ENCODE measurements at places on chromosomes 5 and 9.

- no peak for DNase-seq
Measured at GRCh38 chr9:128422783-128423150, 2.1 kb downstream of the CERCAM start.

GRCh38 chr9:87529671-87530070 lies 32.0 kb downstream of the DAPK1 start:
- DNase-seq = no peak

DNA sequence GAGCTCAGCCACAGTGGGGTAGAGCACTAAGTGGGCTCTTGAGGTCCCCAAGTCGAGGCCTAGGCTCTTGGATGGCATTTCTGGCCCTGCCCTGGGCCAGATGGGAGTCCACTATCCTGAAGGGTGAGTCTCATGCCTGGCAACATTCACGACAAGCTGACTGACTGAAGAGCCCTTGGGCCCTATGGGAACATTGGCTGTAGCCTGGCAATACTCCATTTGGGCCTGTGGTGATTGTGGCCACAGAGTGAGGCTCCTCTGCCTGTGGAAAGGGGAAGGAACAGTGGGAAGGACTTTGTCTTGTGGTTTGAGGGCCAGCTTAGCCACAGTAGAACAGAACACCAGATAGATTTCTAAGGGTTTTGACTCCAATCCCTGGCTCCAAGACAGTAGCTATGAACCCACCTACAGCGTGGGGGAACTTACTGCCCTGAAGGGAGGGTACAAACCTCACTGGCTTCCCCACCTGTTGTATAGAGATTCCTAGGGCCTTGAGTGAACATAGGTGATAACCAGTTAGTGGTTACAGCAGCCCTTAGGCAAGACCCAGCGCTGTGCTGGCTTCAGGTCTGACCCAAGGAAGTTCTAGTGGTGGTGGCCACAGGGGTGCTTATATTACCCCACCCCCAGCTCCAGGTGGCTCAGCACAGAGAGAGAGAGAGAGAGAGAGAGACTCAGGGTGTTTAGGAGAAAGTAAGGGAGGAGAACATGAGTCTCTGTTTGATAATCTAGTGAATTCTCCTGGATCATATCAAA lies 72.4 kb downstream of the KIAA0825 start:
- no peak for DNase-seq

DNA sequence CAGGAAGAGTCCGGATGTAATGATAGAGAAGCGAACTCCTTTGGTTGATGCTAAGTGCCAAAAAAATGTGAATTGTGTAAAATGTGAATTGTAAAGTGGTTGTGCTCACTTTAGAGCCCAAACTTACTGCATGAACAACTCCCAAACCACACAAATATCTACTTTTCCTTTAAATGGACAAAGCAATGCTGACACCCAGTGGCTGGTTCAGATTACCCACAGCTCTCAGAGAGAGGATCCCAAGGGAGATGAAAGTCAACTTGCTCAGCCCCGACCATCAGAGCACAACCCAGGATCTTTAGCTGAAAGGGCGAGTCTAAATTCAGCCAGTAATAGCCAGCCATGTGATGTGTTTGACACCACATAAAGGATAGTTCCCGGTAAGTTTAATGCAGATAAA lies 133.7 kb downstream of the NMUR2 start:
- no peak for DNase-seq

GRCh38 chr9:130196643-130197042 lies 24.4 kb downstream of the NCS1 start:
- no peak for DNase-seq

DNA sequence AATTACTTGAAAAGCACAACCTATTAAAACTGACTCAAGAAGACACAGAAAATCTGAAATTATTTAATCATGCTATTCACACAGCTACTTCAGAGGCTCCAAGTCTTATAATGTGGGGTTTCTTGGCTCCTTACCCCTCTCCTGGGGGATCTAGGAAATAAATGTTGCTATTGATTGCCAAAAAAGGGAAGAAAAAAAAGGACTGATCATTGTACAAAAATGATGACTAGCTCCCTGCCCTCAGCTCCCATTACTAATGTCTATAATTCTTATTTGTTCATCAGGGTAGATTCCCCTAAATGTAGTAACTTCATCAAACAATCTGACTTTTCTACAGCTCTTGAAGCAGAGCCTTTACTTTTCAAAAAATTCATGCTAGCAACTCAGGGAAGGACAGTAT lies 3.3 kb upstream of the SMC5 start:
- no peak for DNase-seq

GRCh38 chr9:108869092-108869725 lies 7.1 kb downstream of the ACTL7A start:
- peak; percentile 70 for DNase-seq

Measured in hepatic stellate cell (primary cell).